ENCODE measurements at places on chromosomes 11 and 22. TPM values are rescaled to one million over a fixed set of nuclear protein-coding genes. Genes with fewer than 3 reads are reported as not detected.

GAB2 gene
- total RNA-seq, result 4.1 TPM

CCDC89 gene
- 0.60 TPM for total RNA-seq

PGA3 gene
- total RNA-seq, result not detected

UBQLN3 gene
- not detected for total RNA-seq

HORMAD2 gene
- total RNA-seq, result not detected

SPTBN2 gene
- total RNA-seq, result 4.0 TPM

FAM89B gene
- total RNA-seq, result 3.6 TPM

TUBA8 gene
- total RNA-seq, result 0.35 TPM

OR10W1 gene
- not detected for total RNA-seq

GRCh38 chr22:42180349-42180842 is 49.8 kb upstream of the CYP2D6 start:
- DNase-seq, result no peak

GRCh38 chr11:64378335-64378880 is 19.4 kb downstream of the RPS6KA4 start:
- DNase-seq, result no peak

- no peak for DNase-seq
These were observed 16.5 kb downstream of the TRPM5 start for GRCh38 chr11:2427721-2428321.

DNA sequence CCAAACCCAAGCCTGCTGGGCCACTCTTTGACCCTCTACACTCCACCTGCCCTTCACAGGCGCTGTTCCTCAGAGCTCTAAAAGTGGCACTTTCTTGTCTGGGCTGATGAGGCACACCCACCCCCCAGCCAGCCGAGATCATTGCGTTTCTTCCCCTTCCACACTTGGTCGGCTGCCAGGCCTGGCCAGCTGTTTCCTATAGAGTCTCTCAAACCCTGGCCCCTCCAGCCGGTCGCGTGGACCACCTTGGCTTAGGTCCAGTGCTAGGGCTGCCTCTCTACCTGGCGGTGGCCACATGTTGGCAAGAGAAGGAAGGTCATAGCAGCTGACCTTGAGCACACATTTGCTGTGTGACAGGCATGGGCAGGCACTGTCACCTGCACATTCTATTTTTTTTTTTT is 60.6 kb downstream of the PPP6R2 start:
- DNase-seq, result no peak

- DNase-seq, result no peak
These were observed 169.1 kb downstream of the RRAS2 start for GRCh38 chr11:14189874-14190273.

- DNase-seq, result no peak
These were observed 229.3 kb downstream of the BRD1 start for GRCh38 chr22:49598338-49598737.

GRCh38 chr11:59957094-59957493 is 6.7 kb upstream of the OOSP4A start:
- no peak for DNase-seq

- DNase-seq, result no peak
These were observed 18.8 kb upstream of the AMPD3 start for GRCh38 chr11:10436224-10436623.

DNA sequence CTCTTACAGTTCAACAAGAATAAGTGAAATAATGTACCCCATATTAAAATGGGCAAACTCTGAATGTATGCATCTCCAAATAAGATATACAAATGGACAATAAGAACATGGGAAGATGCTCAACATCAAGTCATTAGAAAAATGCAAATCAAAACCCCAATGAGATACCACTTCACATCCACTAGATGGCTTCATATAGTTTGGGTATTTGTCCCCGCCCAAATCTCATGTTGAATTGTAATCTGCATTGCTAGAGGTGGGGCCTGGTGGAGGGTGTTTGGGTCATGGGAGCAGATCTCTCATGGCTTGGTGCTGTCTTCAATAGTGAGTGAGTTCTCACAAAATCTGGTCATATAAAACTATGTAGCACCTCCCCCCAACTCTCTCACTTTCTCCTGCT is 5.7 kb downstream of the MPZL2 start:
- no peak for DNase-seq

GRCh38 chr11:132288036-132288435 is 917.6 kb downstream of the NTM start:
- DNase-seq, result no peak

DNA sequence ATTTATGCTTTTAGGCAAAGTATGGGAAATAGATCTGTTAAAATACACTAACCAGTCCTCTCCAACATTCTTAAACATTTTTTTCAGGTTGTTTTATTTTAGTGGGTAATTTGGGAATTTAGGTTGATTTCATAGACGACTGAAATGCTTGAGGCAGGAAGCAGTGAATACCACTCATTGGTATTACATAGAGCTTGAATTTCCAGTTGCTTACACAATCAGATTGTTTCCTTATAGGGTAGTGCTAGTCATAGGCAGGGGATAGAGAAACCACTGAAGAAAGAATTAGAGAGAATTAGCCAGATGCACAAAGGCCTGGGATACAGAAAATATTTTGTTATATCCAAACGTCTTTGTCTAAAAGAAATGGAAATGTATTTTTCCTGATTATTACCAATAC is 23.9 kb upstream of the LYVE1 start:
- no peak for DNase-seq

DNA sequence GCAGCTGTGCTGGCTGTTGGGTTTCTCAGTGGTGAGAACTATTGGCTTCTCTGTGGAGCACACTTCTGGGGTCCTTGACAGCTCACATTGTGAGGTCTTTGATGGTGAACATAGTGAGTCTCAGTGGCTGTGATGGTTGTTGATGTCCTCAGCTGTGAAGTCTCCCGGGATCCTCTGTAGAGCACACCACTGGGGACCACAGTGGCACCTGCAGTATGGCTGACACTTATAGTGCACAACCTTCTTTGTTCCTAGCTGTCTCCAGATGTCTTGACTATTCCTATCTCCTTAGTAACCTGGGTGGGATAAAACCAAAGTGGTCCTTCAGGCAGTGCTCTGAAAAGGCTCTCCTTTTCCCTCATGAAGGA is 34.3 kb upstream of the CHORDC1 start:
- DNase-seq, result no peak

GRCh38 chr11:70360211-70360610 is 38.1 kb upstream of the CTTN start:
- DNase-seq, result no peak

- DNase-seq, result no peak
These were observed 3.4 kb downstream of the KIRREL3 start for GRCh38 chr11:126997196-126997595.

DNA sequence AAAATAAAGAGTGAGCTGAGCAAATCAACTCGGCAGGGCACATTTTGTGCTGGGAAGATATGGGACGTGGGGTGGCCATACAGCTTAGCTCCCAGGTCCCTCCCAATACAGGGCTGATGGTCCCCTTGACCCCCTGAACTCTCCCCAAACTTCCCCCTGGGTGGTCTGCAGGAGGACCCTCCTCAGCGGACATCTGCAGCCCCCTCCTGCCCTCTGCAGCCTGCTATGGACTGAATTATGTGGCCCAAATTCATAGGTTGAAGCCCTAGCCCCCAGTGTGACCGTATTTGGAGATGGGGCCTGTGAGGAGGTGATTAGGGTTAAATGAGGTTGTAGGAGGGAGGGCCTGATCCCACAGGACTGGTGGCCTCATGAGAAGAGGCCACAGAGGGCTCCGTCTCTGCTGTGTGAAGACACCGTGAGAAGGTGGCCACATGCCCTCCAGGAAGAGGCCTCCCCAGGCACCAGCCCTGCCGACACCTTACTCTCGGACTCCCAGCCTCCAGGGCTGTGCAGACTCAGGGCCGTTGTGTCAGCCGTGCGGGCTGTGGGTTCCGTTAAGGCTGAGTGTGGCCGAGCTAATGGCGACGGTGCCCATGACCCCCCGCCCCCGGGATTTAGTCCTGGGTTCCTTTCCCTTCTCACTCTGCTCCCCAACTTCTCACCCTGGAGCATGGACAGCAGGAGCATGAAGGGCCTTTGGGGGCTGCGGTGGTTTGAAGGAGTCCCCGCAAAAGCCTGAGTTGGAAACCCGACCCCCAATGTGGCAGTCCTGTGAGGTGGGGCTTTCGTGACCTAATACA is 1042.8 kb downstream of the BRD1 start:
- no peak for DNase-seq

GRCh38 chr11:35631891-35632290 is 13.6 kb downstream of the FJX1 start:
- DNase-seq, result no peak

DNA sequence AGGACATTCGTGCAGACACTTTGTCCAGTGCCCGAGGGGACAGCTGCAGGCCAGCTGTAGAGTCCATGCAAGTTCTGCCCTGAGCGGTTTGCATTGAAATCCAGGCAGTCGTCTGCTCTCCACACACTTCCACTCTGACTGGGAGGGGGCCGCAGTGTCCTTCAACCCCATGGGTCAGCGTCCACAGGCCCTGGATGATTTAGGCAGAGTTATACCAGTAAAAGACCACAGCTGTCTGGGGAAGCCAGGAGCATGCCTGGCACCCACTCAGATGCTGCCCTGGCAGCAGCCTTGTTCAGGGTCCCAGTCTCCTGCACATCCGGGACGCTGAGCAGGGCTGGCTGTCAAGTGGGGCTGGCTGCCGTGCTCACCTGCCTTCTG is 26.5 kb downstream of the KRTAP5-5 start:
- DNase-seq, result no peak

DNA sequence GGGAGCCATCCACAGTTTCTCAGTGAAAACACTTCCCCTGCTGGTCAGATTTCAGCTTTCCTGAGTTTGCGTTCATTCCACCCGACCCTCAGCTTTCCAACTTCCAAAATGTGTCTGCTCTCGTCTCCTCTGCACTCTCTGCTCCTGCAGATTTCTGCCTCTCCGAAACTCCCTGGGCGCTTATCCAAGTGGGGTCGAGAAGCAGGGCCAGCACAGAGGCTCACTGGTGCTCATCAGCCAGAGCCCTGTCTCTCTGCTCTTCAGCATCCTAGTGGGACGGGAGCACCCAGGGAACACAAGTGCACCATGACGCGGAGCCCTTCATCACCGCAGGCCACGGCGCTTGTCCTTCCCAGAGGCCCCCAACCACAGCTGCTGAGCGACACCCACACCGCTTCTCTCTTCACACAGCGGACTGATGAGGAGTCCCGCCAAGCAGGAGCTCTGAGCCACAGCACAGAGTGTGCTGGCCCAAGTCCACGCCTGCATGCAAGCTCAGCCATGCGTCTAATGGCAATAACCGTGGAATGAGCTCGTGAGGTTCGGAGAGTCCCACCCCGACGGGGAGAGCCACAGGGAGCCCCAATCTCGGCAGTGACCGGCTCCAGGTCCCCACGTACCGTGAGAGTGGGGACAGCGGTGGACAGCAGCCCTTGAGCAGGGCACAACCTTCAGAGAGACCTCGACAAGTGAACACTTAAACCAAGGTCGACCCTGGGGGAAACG is 27.9 kb upstream of the MOB2 start:
- DNase-seq, result no peak
